Cerebellum (tissue), 4 donors: ENCODE measurements at places on chromosomes 7 and 10. TPM values are rescaled to one million over a fixed set of nuclear protein-coding genes. Genes with fewer than 3 reads are reported as not detected.

DNA sequence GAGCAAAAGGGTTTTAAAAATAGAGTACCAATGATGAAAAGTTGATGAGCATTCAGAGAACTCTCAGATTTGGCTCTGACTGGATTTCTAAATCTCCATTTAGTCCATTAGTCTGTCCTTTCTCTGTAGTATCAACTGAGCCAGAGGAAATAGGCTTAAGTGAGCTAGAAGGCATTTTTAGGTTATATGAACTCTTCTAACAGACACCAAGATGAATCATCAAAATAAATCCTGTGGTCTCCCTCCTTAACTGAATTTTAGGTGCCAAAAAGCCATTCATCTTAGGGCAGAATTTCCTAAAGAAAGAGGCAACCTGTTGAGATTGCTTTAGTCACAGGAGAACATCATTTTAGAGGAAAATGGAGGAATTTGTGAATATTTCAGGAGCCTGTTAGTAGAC lies 305.1 kb downstream of the AUTS2 start:
- DNase-seq, result no peak

GRCh38 chr10:132588301-132589013 lies 50.9 kb downstream of the INPP5A start:
- DNase-seq, result peak; percentile 41

TAF3 gene
- total RNA-seq, result 3.2 TPM

- DNase-seq, result no peak
Observed at GRCh38 chr10:116913695-116914094, 64.4 kb downstream of the ENO4 start.

- no peak for DNase-seq
Observed at GRCh38 chr7:160958-161725, 31.2 kb upstream of the FAM20C start.

TSPAN12 gene
- 9.1 TPM for total RNA-seq

HOXA10 gene
- not detected for total RNA-seq
